ENCODE measurements at places on chromosomes 5 and 9.

- DNase-seq: no peak
Observed at GRCh38 chr9:3888497-3888858, 362.7 kb upstream of the RFX3 start.

DNA sequence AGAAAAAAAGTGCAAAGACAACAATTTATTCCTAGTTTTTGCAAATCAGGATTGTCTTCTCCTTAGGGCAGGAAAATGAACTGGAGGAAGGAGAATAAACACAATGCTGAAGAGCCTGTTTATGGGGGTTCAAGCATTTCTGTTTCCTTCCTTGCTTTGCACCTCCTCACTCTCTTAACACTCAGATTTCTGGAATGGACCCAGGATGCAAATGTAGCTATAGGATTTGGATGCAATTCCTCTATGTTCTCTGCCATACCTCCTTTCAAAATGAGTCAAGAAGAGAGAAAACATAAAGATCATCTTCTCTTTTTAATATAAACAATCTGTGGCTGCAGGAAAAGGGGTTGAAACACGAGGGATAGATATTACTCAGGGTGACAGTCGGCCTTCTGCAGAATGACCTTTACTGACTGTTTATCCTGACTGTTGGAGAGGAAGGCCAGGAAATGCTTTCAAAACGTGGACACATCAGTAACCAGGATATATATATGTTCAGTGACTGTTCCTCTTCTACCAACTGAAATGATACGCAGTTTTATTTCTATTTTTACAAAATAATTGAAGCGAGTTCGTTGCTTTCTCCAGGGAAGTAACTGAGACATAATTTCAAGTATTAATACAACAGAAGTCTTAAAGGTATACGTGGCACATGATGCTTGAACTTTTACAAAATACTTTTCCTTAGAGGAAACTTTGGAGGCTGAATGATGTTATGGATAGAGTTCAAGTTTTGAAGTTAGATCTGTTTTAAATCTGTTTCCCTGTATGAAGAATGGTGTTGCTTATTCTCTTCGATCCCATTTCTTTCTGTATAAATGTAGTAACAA, 44.4 kb downstream of the ACTBL2 start:
- DNase-seq: no peak

DNA sequence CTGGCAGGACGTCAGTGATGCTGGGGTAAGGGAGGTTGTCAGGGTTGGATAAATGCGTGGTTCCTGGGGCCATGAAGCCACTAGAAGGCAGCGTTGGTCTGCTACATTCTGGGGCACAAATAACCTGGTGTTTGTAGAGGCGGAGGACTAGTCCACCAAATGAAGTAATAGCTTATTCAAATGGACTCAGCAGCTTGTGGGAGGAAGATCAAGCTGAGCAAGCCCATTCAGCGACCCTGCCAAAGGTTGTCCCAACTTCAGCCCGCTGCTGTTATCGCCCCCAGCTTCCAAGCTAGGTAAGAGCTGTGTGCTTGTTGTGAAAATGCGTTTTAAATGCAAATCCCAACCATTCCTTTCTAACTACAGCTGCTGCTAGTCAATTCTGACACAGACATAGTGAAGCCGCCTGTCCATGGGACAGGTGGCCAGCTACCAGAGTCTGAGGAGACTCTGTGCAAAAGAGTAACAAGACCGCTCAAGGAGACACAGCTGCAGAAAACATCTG, 7.6 kb upstream of the FAM240B start:
- no peak for DNase-seq

DNA sequence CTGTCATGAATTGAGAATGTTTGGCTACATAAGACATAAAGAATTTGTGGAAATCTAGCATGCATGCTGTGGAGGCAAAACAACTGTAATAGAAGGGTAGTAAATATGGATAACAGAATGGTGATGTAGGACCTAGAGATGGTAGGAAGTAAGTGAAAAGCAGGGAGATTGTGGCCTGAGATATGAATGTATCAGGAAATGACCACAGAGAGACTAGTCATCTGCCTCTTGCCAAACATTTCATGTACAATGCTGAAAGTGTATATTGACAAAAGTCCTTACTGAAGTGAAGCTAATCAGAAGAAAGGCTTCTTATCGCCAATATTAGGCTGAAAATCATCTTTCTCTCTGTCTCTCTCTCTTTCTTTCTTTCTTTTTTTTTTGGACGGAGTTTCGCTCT, 873.1 kb upstream of the CTNND2 start:
- DNase-seq: no peak

DNA sequence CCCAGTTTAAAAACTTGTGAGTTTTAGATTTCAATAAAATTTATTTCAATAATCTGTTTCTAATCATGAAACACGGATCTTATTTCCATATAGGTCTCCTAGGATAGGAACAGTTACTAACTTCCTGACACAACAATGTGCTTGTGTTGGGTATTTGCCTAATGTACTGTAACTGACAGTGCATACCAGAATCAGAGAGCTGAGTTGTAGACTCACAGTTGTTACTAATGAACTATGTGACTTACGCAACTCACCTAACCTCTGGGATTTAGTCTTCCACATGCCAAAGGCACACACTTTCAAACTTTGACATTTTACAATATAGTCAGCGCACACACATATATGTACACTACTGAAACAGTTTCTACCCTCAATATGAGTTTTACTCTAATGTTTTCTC, 77.7 kb downstream of the HOMER1 start:
- DNase-seq: peak; percentile 53

GRCh38 chr5:63743096-63743798, 219.0 kb downstream of the HTR1A start:
- no peak for DNase-seq

DNA sequence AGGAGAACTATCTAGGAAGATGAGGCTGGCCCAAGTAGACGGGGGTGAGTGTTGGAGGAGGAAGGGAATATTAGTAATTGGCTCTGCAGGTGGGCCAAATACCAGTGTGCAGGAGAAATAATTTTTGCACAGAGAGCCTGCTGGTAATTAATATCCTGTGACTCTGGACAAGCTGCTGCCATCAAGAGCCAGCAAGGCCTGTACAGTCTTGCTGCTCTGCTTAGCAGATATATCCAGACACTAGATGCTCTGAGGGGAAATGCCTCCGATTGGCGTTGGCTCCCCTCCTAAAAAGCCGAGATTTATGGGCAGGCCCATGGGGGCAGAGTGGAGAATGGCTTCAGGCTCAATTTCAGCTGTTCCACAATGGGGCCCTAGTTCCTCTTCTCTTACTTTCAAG, 29.6 kb upstream of the ASTN2 start:
- DNase-seq: no peak

- DNase-seq: no peak
Observed at GRCh38 chr5:531749-532315, 7.6 kb upstream of the SLC9A3 start.

Data from skeletal muscle cell (primary cell).